ENCODE measurements at places on chromosomes 6 and 20.
A peak's percentile ranks its signal among the peaks of the same experiment; 100 is the strongest.

- no peak for DNase-seq
These were observed 5.4 kb upstream of the KCNQ5 start for GRCh38 chr6:72616406-72617015.

DNA sequence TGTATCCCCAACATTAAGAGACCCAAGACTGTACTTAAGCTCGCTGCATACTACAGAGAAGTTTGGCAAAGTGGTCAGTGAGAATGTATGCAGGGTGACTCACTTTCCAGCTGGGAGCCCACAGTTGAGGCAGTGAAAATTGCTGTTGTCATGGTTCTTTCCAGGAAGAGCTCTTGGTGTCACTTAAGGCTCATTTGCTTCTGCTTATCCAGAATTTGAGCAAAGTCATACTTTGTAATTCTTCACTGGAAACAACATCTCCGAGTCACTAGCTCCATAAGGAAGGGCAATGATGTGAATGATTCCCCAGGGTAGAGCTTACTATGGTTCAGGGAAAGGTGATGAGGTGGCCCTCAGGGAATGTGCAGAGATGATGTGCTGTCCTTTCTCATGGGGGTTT is 65.4 kb upstream of the FBXL4 start:
- DNase-seq: peak; percentile 81

- DNase-seq: no peak
These were observed 49.5 kb upstream of the FBXO30 start for GRCh38 chr6:145863988-145864616.

- DNase-seq: no peak
These were observed 529 bp upstream of the ENPP4 start for GRCh38 chr6:46129291-46129628.

- DNase-seq: no peak
These were observed 321.3 kb upstream of the JAG1 start for GRCh38 chr20:10994991-10995700.

GRCh38 chr20:58889334-58889760 is 36.8 kb downstream of the GNAS start:
- no peak for DNase-seq

DNA sequence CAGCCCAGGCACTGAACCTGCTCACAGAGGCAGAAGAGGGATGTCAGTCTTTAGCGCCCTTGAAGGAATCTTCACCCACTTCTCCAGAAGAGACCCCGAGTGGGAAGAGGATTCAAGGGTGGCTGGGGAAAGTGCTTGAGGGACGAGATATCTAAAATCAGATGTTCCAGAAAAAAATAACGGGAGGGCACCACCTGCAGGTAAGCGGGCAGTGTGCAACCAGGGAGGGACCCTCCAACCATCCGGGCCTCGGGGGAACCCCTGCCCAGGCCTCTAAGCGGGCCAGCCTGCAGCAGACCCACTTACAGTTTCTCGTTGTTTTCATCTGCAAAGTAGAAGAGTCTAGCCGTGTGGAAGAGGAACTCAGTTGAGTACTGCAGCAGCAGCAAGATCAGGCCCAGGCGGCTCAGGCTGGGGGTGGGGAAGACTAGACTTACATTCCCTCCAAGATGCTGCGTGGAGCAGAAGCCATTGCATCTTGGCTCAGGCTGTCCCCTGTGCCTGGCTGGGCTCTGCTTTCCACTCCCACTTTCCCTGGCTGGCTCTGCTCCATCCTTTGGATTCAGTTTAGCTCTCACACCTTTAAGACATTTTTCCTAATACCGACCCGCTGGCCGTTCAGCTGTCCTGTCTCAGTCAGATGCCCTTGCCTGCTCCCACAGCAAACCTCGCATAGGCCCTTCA is 71.0 kb downstream of the TRAM2 start:
- no peak for DNase-seq

- no peak for DNase-seq
These were observed 43.8 kb downstream of the FUT9 start for GRCh38 chr6:96059586-96059985.

- DNase-seq: no peak
These were observed 51.8 kb upstream of the MYB start for GRCh38 chr6:135129136-135129856.

DNA sequence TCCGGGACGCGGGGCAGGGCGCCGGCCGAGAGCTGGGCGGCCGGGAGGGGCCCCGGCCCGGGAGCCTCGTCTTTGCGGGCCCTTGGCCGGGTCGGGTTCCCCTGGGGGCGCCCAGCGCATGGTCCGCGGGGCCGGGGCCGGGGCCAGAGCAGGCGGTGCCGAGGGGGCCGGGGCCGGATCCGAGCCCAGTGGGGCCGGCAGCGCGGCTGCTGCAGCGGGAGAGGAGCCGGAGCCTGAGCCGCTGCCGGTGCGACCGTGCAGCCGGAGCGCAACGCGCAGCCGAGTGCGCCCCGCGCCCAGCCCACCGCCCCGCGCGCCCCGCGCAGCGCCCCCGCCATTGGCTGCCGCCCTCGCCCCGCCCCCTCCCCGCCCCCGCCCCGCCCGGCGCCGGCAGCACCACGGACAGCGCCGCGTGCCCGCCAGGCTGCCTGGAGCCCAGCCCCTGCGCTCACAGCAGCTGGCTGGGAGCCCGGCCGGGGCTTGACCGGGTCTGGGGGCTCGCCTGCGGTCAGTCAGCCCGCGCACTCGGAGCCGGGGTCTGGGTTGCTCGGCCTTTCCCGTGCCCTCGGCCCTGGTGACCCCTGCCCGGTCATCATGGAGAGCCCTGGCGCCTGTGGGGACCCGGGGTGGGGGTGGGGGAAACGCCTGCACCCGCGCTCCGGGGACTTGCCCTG is at the start of gene HRH3:
Gene HRH3, minus strand, starts transcription at position 287 of the 674 bp plus-strand sequence. CDS start 308 bp downstream, outside the sequence.
- peak; percentile 85 for DNase-seq

GRCh38 chr6:157893238-157893637 is 70.2 kb downstream of the SNX9 start:
- no peak for DNase-seq
